Jurkat, Clone E6-1 (cell line): ENCODE measurements at places on chromosomes 1 and 21.

GRCh38 chr1:107175102-107175909 is 34.5 kb downstream of the NTNG1 start:
- no peak for DNase-seq

- DNase-seq, result no peak
These were observed 207.1 kb downstream of the ROR1 start for GRCh38 chr1:63980740-63981407.

GRCh38 chr1:15953791-15954241 is 22.1 kb downstream of the ZBTB17 start:
- no peak for DNase-seq

DNA sequence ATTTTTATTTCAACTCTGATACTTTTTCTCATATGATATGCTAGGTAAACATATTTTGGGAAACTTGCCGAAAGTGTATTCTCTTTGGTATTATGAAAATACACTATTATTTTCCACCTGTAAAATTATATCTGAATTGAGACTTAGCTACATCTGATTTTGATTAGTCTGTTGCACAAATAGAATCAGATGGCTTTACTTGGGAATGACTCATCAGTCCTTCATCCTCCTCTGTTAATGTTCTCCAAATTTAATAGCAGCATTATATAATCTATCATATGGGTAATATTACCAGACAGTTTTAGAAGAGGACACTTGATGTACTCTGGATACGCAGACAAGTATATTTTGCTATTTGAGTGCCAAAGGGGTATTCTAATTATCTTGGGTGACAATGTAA is 245.3 kb downstream of the CTH start:
- no peak for DNase-seq

DNA sequence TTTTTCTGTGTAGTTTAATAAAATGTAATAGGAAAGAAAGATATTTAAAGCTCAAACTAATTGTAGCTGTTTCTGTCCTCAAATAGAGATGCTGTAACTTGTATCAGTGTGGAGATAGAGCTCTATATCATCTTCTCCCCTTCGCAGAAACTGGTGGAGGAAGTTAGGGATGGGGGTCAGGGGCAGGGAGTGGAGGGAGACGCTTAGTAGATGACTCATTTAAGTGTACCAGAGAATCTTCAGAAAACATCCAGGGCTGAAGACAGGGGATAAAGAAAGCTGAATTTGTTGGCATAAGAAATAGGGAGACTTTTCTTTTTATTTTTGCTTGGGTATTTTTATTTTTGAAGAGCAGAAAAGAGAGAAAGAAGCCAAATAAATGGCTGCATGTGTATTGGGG is 282.6 kb upstream of the DPYD start:
- DNase-seq, result no peak
